ENCODE measurements at places on chromosomes 5 and 9.

DNA sequence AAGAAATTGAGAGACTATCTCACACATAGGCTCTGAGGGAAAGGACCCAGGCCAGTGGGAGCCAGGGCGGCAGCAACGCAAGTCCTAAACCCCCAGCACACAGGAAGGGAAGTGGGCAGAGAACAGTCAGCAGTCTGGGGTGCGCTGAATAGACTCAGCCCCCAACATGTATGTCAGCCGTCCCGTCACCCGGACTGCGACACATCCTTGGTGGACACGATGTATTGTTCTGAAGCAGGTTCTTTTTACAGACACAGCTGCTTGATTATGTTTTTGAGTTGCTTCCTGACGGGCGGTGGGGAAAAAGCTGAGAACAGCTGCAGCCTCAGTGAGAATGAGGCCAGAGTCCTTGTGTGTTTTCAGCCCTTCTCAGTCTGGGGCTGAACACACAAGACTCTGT lies 64.1 kb upstream of the CXCL14 start:
- DNase-seq: no peak

GRCh38 chr9:93024986-93025630 lies 33.4 kb upstream of the SUSD3 start:
- no peak for DNase-seq

DNA sequence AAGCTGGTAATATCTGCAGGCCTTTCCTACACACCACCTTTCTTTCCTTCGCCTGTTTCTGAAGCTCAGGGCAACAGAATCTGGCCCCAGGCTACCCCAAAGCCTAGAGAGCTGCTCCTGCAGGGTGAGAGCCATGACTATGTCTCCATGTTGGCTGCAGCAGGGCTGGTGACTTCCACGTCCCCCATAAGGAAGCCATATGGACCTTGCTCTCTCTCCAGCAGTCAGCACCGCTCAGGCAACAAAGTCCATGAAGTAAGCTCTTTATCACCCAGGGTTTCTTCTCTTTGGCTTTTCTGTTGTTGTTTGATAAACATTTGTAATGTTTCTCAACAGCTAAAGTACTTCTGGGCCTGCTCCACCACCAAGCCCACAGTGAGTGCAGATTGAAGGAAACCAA lies 125.2 kb downstream of the SLIT3 start:
- no peak for DNase-seq

GRCh38 chr5:143054480-143054941 lies 284.3 kb downstream of the ARHGAP26 start:
- no peak for DNase-seq

Measured in activated naive CD8-positive, alpha-beta T cell treated with anti-CD3 and anti-CD28 coated beads, Interleukin-2, amount 50 U/mL, for 16 hours (primary cell).